ENCODE measurements at places on chromosomes 3 and 15.

DNA sequence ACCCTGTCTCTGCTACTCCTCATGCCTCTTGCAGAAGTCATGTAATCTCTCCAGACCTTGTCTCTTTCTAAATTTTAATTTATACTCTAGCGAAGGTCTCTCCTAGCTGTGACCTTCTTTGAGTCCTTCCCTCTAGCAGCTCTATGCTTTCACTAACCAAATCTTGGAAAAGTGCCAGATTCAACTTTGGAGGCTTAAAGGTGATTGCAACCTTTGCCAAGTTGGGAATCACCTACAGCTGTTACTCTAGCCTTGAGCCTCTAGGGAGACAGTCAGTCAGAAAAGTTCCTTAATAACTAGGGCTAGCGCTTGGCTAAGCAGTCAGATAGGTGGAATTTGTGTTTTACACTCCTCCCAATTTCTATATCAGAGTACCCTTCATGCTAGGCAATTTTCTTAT lies 46.1 kb upstream of the ABI3BP start:
- DNase-seq: no peak

GRCh38 chr15:76200641-76201105 lies 110.6 kb downstream of the ETFA start:
- no peak for DNase-seq

DNA sequence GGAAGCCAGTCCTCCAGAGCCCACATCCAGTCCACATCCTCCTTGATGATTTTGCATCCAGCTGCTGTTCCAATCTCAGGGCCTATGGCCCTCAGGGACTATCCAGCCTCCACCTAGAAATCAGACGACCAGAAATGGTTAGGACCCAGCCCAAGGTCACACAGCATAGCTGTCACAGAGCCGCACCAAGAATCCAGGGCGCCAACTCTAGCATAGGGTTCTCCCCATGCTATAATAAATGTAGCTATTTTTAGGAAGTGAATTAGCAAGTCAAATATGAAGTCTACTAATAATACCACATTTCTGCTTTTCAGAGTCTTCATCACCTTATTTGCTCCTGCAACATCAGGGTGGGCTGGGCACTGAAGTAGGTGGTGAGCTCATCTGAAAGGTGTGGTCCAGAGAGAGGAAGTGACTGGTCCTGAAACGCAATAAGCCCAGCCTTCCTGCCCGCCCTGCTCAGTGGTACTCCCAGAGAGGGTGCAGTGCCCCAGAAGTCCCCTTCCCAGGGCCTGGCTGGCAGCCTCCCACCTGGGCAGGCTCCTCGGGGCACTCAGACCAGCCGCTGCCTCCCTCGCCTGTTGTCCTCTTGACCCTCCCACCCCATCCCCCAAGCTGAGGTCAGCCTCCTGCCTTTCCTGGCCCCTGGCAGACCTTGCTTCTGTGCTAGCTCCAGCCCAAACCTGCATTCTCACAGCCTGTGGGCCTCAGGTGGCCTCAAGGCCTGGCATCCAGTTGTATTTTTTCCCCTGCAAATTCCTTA lies 17.6 kb upstream of the CYP11A1 start:
- peak; percentile 53 for DNase-seq

GRCh38 chr3:111080413-111080812 lies 8.8 kb downstream of the NECTIN3 start:
- peak; percentile 27 for DNase-seq

GRCh38 chr3:194058189-194058571 lies 77.8 kb upstream of the HES1 start:
- DNase-seq: peak; percentile 13

- DNase-seq: no peak
Observed at GRCh38 chr15:50192926-50193620, 11.1 kb downstream of the SLC27A2 start.

GRCh38 chr3:27713078-27713423 lies 9.1 kb downstream of the EOMES start:
- no peak for DNase-seq
